ENCODE measurements at places on chromosomes 12 and 14.

GRCh38 chr12:22122359-22122758 is 76.3 kb downstream of the CMAS start:
- no peak overlapping the region for H3K27ac ChIP-seq
- H3K4me3 ChIP-seq: no peak overlapping the region
- peaks cover 9% of the 10 kb centered on the region for H3K4me1 ChIP-seq
- no peak for DNase-seq
- no peaks in the 10 kb centered on the region for H3K36me3 ChIP-seq

DNA sequence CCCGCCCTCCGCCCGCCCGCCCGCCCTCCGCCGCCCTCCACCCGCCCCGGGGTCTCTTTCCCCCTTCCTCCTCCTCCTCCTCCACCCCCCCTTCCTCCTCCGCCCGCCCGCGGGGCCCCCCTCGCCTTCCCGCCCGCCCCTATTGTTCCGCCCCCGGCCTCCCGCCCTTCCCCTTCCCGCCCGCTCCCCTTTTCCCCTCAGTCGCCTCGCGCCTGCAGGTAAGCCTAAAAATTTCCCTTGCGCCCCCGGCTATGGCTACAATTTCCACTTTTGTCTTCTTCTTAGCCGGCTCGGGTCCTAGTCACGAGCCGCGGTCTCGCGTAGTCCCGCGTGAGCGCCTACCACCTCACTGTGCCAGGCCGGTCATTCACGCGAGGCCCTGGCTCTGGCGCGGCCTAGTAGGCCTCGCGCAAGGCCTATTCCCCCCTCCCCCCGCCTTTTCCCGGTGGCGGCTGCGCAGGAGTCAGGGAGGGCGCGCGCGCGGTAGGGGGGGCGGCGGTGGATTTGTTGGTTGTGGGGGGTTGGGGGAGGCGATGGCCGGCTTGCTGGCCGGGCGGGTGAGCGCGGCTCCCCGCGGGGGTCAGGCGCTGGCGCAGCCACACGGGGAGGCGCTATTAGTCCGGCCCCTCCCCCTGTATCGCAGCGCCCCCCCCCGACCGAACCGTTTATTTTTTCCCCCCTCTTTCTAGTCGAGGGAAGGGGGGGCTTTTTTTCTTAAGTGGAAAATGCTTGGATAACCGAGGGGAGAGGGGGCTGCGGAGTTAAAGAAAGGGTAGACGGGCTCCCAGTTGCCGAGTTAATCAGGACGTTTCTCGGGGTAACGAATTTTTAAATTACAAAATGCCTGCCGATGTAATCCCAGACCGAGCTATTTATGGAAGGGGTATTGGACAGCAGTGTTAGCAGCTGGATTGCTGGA is 516 bp downstream of the PCBP2 start:
- peak overlapping the region; percentile 93 for H3K4me3 ChIP-seq
- DNase-seq: peak; percentile 82
- H3K36me3 ChIP-seq: peaks cover 32% of the 10 kb centered on the region

DNA sequence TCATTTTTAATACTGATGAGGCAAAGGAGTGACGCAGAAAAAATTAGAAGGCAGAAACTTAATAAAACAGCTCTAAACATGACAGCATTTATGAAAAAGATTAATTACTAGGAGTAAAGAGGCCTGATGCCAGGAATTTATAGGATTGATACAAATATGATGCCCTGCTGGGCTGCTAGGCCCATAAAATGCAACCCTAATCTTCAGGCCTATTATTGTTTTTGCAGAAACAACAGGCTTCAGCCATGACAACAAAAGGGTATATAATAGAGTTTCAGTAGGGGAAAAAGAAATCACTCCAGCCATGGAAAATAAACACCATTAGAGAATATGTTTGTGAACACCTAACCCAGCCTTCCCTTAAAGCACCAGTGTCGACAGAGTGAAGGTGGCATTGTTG is 50.6 kb downstream of the OTX2 start:
- peaks cover 15% of the 10 kb centered on the region for H3K27me3 ChIP-seq
- DNase-seq: no peak
- no peak overlapping the region for H3K27ac ChIP-seq
- H3K4me1 ChIP-seq: no peaks in the 10 kb centered on the region
- no peak overlapping the region for H3K4me3 ChIP-seq

GRCh38 chr12:106091446-106091820 is 47.3 kb downstream of the NUAK1 start:
- H3K4me3 ChIP-seq: no peak overlapping the region
- no peak for DNase-seq
- peaks cover 15% of the 10 kb centered on the region for H3K36me3 ChIP-seq
- H3K27me3 ChIP-seq: no peaks in the 10 kb centered on the region
- peaks cover 11% of the 10 kb centered on the region for H3K4me1 ChIP-seq

DNA sequence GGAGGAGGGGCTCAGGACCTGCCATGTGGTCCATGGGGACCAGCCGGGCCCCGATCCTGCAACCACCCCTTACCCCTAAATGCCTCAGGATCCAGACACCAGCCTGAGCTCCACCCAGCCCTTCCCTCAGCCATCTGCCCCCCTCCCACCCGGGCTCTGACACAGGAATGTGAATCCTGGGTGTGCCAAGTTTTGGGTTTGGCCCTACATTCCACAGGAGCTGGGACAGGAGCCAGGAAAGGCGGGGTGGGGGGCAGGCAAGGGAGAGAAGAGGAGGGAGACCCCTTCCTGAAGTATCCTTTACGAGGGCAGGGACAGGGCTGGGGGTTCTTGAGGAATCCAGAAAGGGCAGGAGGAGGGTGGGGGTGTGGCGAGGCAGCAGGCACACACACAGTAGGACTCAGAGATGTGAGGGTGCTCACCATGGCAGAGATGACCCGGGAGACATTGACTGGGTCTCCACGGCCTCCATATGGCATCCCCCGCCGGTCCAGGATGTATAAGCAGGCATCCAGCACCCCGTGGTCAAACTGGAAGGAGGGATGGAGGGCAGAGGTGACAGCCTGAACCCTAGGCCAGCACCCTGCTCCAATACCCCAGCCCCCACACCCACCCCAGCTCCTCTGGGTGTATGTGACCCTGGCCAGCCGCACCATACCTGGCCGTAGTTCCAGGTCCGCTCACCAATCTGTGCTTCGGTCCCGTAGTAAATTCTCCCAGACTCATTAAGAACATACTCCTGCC is 3.5 kb downstream of the TGM1 start:
- H3K27ac ChIP-seq: peak overlapping the region; percentile 79
- DNase-seq: peak; percentile 57
- H3K27me3 ChIP-seq: no peaks in the 10 kb centered on the region
- no peak overlapping the region for H3K4me3 ChIP-seq
- H3K4me1 ChIP-seq: peaks cover 30% of the 10 kb centered on the region

DNA sequence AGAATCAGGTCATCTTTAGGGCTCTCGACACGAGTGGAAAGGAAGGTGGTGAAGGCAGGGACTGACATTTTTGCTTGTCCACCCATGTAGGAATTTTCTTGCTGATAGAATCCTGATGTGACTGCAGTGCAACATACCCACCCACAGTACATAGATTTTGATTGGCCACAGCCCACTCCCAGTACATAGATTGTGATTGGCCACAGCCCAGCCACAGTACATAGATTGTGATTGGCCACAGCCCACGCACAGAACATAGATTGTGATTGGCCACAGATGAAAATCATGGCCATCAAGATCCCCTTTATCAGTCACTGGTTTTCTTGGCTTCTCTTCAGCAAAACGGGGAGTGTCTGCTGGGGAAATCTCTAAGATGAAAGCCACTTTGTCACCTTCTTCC is 1041.5 kb downstream of the AACS start:
- no peak for DNase-seq
- no peaks in the 10 kb centered on the region for H3K27me3 ChIP-seq
- H3K27ac ChIP-seq: no peak overlapping the region
- no peak overlapping the region for H3K4me3 ChIP-seq

Measured in mesothelial cell of epicardium (in vitro differentiated cells).